ENCODE measurements at places on chromosomes 2 and 18.

GRCh38 chr2:136985044-136985443, 219.7 kb downstream of the THSD7B start:
- no peak for DNase-seq

- DNase-seq, result no peak
Observed at GRCh38 chr2:230627806-230628724, 84.6 kb upstream of the CAB39 start.

GRCh38 chr2:217623281-217623912, 379.4 kb downstream of the TNS1 start:
- no peak for DNase-seq

GRCh38 chr2:218659988-218660358, 490 bp downstream of the BCS1L start:
- DNase-seq, result no peak

GRCh38 chr2:181680055-181680936, at the start of gene NEUROD1:
TSS of gene NEUROD1 (minus strand) at chr2:181680517. CDS start at chr2:181678860, 1,657 bp downstream.
- DNase-seq, result no peak

DNA sequence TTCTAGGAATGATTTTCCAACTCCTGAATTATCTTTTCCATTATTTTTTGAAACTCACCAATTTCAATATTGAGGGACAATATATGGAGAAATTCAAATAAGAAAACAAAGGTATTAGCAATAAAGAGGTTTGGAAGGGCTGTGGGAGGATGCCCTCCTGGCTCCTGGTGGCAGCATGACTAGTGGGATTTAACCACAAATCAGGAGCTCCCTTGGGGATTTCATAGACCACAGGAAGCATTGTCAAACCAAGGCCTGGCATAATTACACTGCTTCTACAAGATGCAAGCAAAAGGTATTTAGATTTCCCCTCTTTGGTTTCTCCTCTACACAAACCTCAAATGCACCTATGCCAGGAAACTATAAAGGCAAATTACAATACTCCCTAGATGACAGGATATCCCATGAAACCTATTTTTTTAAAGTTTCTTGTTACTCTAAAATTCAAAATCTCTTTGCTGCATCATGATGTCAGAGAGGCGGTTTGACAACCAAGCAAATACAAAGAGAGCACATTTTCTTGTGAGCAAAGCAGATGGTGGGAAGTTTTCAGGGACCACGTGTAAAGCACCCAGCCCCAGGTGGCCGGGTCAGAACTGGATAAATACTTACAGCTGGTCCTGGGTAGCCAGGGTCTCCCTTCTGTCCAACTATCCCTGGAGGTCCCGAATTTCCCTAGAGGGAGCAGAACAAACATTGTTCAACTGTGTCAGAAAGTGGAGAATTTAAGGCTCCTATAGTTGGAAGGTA, 67.9 kb downstream of the COL6A3 start:
- DNase-seq, result no peak

- DNase-seq, result no peak
Observed at GRCh38 chr2:158197940-158198339, 96.3 kb downstream of the UPP2 start.

DNA sequence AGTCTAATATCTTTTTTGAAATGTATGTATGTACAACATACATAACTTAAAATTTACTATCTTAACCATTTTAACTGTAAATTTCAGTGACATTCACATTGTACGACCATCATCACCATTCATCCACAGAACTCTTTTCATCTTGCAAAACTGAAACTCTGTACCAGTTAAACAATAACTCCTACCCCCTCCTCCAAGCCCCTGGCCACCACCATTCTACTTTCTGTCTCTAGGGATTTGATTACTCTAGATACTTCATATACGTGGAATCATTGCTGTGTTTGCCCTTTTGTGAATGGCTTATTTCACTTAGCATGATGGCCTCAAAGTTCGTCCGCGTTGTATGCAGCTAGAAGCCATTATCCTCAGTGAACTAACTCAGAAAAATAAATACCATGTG, 217.0 kb downstream of the METTL4 start:
- DNase-seq, result no peak

DNA sequence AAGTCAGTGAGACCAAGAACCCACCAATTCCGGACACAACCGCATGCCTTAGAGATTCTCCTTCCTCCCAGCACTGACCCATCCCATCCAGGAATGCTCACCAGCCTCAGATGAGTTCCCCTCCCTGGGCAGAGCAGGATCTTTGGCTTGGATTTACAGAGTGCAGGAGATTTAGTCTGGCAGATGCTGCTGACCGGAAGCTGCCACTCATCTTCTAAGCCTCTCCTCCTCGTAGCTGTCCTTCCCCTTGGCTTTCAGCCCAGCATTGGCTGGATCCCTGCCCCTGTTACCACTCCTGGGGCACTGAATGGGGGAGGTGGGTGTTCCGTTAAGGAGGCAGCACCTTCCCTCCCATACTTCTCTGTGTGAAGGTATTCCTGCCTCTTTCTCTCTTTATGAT, 53.2 kb downstream of the VWA3B start:
- DNase-seq, result no peak

- no peak for DNase-seq
Observed at GRCh38 chr2:220081171-220081570, 453.7 kb downstream of the SLC4A3 start.

GRCh38 chr2:73373344-73373743, 12.3 kb upstream of the ALMS1 start:
- DNase-seq, result no peak

DNA sequence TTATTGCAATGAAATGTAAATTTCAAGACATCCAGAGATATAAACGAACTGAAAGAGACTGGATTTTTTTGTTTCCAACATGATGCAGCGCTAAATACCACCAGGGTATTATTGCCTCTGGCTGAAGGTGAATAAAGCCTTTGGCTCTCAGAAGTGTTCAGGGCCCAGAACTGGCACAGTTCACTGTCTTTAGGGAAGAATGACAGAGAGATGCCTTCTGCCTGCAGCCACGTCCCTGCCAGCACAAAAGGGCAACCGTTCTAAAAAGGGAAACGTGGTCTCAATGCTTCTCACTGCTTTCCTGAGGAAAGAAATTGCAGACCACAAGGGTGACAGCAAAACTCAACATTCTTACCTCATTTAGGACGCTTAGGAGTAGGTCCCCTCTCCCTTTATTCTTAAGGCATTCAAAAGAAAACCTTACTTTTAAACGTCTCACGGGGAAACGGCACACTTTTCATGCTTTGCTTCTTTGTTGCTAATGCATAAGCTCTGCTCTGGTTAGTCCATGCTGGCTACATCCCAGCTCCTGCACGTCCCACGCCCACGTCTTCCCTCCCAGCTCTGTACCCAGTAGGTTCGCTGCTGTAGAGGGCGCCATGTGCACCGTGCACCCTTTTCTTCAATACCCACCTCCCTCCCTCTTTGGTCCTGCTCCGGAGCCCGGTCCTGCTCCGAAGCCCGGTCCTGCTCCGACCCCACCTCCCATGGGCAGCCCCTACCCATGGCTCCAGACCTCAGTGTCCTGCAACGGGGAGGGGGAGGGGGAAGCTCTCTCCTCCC, 171.0 kb downstream of the HRH4 start:
- DNase-seq, result no peak

GRCh38 chr18:10860928-10861327, 288.4 kb downstream of the PIEZO2 start:
- no peak for DNase-seq

- DNase-seq, result no peak
Observed at GRCh38 chr2:2229626-2230432, 101.2 kb downstream of the MYT1L start.

- no peak for DNase-seq
Observed at GRCh38 chr2:233288663-233289062, 19.0 kb upstream of the SAG start.

DNA sequence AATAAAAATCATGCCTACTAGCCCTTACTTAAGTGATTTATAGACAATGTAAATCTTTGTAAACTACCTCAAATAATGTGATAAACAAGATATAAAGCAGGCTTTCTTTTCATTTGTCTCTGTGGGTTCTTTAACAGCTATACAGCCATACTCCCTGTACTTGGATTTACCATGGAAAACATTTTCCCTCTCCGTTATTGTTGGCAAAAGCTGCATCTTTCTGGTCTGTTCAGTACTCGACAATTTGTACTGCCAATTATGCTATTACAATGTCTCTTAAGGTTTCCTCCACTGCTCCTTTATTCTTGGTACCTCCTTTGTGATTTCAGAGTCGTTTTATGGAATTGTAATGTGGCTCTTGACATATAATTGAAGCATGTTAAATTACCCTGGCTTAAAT, 426.3 kb upstream of the PKDCC start:
- DNase-seq, result no peak

- DNase-seq, result no peak
Observed at GRCh38 chr18:79013869-79014268, 34.3 kb downstream of the SALL3 start.

- no peak for DNase-seq
Observed at GRCh38 chr2:72718876-72719275, 107.0 kb downstream of the EXOC6B start.

GRCh38 chr2:157934684-157935377, 58.7 kb upstream of the ACVR1 start:
- no peak for DNase-seq
